Foreskin keratinocyte (primary cell): ENCODE measurements at places on chromosomes 16 and 17. TPM values are rescaled to one million over a fixed set of nuclear protein-coding genes. Genes with fewer than 3 reads are reported as not detected.

CDH1 gene
- polyA plus RNA-seq, result 73.4 and 89.6 TPM in 2 replicates

MYH2 gene
- polyA plus RNA-seq, result 0.01 TPM in 1 of 2 replicates, not detected in the other

ABCA9 gene
- not detected in 2 replicates for polyA plus RNA-seq

DNAAF8 gene
- 0.29 and 0.30 TPM in 2 replicates for polyA plus RNA-seq

KRT36 gene
- not detected in 2 replicates for polyA plus RNA-seq

ECI1 gene
- polyA plus RNA-seq, result 68.3 and 82.5 TPM in 2 replicates

SULT1A2 gene
- polyA plus RNA-seq, result 0.06 TPM in 2 replicates

KREMEN2 gene
- polyA plus RNA-seq, result 10.7 and 14.5 TPM in 2 replicates

HAS3 gene
- 4.8 and 9.0 TPM in 2 replicates for polyA plus RNA-seq

ABCC11 gene
- polyA plus RNA-seq, result 0.03 and 0.09 TPM in 2 replicates

LGALS9C gene
- polyA plus RNA-seq, result 10.5 and 36.4 TPM in 2 replicates

KRTAP9-2 gene
- not detected in 2 replicates for polyA plus RNA-seq

HOXB5 gene
- not detected in 2 replicates for polyA plus RNA-seq

SHISA6 gene
- polyA plus RNA-seq, result 0.87 and 1.1 TPM in 2 replicates

CCDC144A gene
- 0.02 and 0.04 TPM in 2 replicates for polyA plus RNA-seq

MC1R gene
- polyA plus RNA-seq, result 1.3 and 2.1 TPM in 2 replicates

ZFHX3 gene
- 1.1 and 1.2 TPM in 2 replicates for polyA plus RNA-seq

CLEC18B gene
- polyA plus RNA-seq, result 0.14 and 0.28 TPM in 2 replicates

IL21R gene
- 0.08 and 0.12 TPM in 2 replicates for polyA plus RNA-seq

C16orf92 gene
- not detected in 2 replicates for polyA plus RNA-seq

GNG13 gene
- not detected in 2 replicates for polyA plus RNA-seq
